ENCODE measurements at places on chromosomes 7 and 10.
A peak's percentile ranks its signal among the peaks of the same experiment; 100 is the strongest.

GRCh38 chr7:82039621-82040020 is 269.8 kb upstream of the HGF start:
- no peak for DNase-seq

DNA sequence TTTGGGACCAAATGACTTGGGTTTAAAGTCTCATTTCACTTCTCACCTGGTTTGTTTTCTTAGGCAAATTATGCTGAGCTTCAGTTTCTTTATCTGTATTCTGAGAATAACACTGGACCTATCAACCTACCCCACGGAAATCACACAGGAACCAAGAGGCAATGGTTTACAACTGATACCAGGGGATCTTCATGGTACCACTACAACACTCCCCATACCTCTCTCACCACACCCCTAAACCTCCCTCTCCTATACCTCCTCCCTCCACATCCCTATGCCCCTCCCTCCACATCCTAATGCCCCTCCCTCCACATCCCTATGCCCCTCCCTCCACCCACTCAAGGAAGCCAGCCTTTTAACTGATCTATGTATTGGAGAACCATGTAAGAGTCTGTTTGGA is 9.9 kb downstream of the FAM204A start:
- DNase-seq: no peak

DNA sequence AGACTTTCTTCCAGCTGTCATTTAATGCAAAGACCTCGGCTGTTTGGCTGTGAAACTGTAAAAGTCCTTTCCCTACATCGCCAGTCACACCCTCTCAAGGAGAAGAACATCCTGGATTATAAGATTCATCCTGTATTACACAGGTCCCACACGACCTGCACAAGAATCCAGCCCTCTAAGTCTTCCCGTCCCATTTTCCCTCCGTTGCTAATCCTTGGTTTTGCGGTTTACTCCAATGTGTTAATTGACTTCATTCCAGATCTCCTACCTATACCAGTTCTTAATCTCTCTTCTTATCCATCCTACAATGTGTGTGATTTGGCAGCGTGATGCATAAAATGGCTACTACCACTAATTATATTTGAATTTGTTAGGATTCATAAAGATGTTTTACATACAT is 110.4 kb downstream of the COL28A1 start:
- DNase-seq: no peak

DNA sequence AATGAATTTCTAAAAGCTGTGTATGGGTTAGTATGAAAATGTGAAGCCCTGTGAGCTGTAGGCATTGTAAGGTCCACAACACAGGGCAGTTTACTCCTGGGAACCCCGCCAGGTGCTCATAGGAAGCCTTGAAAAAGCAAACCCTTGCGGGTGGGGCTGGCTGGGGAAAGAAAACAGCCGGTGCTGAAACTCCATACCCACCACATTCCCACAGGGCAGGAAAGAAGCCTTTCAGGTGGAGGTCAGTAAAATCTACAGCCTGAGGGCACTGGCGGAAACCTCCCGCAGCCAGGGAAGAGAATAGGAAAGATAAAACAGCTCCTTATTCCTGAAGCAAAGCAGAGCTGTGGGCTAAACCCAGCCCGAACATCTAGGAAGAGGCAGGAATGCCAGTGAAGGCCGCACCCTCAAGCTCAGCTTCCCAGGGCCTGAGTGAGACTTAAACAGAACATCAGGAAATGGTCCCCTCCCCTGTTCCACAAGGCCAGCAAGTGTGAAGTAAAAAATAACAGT is 34.7 kb downstream of the PODXL start:
- no peak for DNase-seq

GRCh38 chr10:107969936-107970335 is 805.4 kb upstream of the SORCS1 start:
- DNase-seq: no peak

- DNase-seq: no peak
These were observed 2.5 kb downstream of the ANTXRL start for GRCh38 chr10:46289209-46289810.

GRCh38 chr10:26448706-26449435 is 10.7 kb downstream of the APBB1IP start:
- DNase-seq: peak; percentile 51

- no peak for DNase-seq
These were observed 217.0 kb downstream of the CREB5 start for GRCh38 chr7:28629216-28629842.

- no peak for DNase-seq
These were observed 95.1 kb downstream of the NPY start for GRCh38 chr7:24378871-24379616.

DNA sequence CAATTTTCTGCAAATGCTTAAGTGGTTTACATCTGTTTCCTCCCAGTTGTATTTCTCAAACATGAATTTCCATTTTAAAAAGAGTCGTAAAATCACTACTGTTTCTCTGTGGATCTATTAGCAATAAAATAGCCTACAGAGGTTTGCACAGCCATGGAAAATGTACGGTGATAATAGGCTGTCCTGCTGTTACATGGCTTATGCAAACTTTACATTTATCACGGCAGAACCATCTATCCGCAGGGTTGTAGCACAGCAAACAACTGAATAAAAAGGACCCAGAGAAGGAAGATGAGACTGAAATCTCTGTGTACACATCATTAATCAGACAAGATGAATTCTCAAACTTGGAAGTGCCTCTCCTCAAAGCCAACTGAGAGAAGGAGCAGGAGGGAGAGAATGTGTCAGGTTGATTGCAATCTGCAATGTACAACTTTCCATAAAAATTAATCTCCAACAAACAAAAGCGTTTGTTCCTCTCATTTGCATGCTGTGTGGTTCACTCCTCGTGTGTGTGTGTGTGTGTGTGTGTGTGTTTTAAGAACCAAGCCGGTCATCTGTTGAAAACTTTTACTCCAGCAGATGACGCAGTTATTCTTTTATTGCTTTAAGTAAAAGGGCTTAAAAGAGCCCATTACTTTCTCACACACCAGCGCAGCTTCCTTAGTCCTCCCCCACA is 279.3 kb downstream of the SKAP2 start:
- no peak for DNase-seq
